ENCODE measurements at places on chromosomes 7 and 10.

- no peak for DNase-seq
These were observed 15.1 kb downstream of the STEAP4 start for GRCh38 chr7:88291398-88292173.

DNA sequence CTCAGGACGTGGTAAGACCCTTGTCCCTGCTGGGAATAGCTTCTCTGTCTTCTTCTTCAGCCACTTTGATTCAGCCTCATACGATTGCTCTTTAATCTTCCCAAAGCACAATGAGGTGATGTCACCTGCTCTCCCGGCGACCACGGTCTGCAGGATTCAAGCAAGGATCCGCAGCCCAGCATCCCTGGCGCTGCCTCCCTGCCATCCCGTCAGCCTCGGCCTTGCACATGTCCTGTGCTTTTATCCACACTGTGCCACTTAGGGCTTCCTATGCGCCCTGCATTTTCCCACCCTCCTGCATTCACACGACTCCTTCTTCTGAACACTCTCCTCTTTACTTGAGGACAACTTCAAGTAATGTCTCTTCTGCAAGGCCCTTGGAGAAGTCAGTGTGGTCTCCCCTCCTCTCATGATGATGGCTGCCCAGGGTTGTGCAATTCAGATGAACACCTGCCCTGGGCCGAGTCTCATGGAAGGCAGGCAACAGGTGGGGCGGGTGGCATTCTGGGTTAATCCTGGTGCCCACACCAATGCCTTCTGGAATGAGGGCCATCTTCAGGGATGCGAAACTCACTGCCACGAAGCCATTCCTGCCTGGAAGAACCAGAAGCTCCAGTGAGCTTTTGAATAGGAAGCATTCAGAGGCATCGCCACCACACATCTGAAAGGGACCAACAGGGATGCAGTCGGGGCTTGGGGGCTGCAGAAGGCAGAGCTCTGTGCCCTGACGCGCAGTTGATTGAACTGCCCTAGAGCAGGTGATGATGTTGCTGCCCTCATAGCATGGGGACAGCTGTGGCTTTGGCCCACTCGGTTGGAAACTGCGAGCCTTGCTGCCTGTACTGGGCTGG is 287.5 kb downstream of the GLRX3 start:
- peak; percentile 50 for DNase-seq

DNA sequence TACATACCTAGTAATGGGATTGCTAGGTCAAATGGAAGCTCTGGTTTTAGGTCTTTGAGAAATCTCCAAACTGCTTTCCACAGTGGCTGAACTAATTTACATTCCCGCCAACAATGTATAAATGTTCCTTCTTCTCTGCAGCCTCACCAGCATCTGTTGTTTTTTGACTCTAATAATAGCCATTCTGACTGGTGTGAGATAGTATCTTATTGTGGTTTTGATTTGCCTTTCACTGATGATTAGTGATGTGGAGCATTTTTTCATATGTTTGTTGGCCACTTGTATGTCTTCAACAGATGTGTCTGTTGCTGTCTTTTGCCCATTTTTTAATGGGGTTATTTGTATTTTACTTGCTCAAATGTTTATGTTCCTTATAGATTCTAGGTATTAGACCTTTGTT is 675.5 kb downstream of the SUGCT start:
- no peak for DNase-seq

- no peak for DNase-seq
These were observed 67.8 kb upstream of the NXPH1 start for GRCh38 chr7:8365499-8366110.

- no peak for DNase-seq
These were observed 3.6 kb upstream of the EXOC6 start for GRCh38 chr10:92844746-92845145.

DNA sequence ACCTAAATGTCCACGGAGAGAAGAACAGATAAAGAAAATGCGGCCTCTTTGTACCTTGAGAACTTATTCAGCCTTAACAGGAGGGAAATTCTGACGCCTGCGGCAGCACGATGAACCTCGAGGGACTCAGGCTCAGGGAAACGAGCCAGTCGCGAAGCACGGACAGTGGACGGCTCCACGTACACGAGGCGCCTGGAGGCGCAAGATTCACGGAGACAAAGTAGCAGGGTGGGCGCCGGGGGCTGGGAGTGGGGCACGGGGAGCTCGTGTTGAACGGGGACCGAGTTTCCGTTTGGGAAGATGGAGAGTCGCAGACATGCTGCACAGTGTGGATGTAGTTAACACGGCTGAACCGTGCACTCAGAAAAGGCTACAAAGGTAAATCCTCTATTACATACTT is 13.2 kb upstream of the UTF1 start:
- DNase-seq: no peak

DNA sequence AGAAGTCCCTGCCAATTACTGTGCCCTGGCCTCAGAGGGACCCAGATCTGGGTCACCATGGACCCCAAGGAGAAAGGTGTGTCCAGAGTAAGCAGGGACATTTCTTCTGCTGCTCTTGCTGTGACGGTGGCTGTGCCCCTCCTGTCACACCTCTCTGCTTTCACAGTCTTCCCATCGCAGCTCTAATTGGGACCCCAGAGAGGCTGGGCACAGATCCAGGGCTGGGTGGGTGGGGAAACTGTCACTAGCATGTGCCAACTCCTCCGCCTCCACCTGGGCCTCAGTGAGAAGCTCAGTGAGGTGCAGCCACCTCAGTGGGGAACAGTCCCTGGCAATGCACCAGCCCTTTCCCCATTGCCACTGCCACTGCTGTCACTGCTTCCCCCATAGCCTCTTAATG is 37.3 kb upstream of the ADCYAP1R1 start:
- DNase-seq: no peak

- no peak for DNase-seq
These were observed 79.3 kb downstream of the PLXDC2 start for GRCh38 chr10:19895500-19895899.

DNA sequence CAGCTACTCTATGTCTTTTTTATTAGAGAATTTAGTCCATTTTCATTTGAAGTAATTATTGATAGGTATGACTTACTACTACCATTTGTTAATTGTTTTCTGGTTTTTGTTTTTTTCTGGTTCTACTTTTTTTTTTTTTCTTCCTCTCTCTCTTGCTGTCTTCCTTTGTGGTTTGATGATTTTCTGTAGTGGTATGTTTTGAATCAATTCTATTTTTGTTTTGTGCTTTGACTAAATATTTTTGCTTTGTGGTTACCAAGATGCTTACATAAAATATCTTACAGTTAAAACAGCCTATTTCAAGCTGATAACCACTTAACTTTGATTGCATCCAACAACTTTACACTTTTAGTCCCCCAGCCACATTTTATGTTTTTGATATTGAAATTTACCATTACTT is 3.3 kb upstream of the OR2F2 start:
- no peak for DNase-seq

DNA sequence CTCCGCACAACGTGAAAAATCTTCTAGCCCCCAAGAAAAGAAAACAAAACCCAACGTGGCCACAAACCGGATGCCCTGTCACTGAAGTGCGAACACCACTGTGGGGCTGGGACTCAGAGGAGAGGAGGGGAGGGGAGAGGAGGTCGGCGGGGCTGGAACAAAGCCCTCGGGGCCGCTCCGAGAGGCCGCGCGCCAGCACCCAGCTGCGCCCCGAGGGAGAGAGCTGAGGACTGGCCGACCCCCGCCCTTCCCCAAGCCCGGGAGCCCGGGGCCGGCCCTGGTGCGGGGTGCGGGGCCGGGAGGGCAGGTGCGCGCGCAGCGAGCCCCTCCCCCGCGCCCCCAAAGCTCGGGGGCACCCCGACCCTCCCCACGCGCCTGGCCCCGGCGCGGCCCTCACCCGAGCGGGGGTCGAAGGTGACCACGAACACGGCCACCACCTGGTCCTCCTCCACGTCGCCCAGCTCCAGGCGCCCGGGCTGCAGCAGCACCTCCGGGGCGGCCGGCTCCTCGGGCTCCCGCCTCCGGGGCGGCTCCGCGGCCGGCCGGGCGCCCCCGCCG is 398 bp downstream of the DENND11 start:
- DNase-seq: peak; percentile 73

GRCh38 chr7:51929818-51930217 is 613.2 kb upstream of the COBL start:
- no peak for DNase-seq

GRCh38 chr7:121003986-121004685 is 15.6 kb downstream of the CPED1 start:
- DNase-seq: no peak

DNA sequence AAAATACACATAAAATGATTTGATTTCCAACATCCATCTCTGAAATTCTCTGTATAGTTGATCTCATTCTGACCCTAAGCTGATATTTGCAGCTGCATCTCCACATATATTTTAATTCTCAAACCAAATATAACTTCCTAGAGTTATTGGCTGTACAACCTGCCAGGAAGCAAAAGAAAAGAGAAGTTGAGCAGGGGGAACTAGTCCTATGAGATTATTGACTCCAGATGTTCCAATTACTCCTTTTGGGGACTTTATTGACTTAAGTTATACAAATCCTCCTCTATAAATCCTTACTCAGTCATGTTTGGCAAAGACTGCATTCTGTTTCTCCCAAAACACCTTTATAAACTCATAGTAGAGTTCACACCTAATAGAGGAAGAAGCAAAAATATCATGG is 599.4 kb upstream of the ANKRD30A start:
- no peak for DNase-seq

- no peak for DNase-seq
These were observed 112.5 kb downstream of the WNT2 start for GRCh38 chr7:117210397-117210796.

DNA sequence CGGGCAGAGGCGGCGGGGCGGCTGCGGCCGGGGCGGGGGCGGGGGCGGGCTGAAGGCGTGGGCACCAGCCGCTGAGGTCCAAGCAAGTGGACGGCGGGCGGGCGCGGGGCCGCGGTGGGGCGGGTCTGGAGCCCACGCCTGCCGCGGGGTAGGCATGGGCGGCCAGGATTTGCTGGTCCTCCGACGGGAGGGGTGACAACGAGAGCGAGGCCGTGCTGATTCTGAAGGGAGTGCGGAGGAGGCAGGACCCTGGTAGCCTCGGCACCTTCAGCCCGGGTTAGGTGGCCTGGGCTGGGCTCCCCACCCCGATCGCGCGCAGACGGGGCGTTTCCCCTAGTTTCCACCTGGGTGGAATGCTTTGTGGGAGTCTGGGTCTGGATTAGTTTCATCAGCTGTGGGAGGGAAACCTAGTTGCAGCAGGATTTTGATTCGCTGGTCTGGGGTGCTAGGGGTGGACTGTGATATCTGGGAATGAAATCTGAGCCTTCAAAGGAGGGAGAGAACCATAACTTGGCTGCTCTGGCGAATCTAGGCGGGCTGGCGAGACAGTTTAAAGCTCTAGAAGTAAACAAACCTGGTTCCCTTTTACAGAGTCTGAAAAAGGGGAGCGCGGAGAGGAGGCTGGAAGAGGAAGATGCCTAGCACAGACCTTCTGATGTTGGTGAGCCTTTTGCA is 609 bp downstream of the SGPL1 start:
- DNase-seq: peak; percentile 83

- DNase-seq: no peak
These were observed 66.3 kb upstream of the FRMD4A start for GRCh38 chr10:14397066-14397465.

GRCh38 chr7:18457832-18458231 is 37.7 kb upstream of the HDAC9 start:
- no peak for DNase-seq

DNA sequence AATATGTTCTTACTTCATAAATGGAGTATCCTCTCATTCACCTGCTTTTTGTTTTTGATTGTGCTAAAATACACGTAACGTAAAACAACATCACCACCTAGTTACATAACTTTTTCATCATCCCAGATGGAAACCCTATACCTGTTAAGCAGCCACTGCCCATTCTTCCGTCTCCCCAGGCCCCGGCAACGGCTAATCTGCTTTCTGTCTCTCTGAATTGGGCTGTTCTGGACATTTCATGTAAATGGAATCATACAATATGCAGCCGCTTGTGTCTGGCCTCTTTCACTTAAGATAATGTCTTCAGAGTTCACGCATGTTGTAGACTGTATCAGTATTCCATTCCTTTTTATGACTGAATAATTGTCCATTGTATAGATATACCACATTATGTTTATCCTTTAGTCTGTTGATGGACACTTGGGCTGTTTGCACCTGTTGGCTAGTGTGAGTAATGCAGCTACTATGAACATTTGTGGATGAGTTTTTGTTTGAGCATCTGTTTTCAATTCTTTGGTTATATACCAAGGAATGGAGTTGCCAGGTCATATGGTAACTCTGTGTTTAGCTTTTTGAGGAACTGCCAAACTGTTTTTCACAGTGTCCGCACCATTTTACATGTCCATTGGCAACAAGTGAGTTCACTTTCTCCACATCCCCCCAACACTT is 14.1 kb upstream of the SUN1 start:
- no peak for DNase-seq

GRCh38 chr10:105188737-105189462 is 547.8 kb downstream of the SORCS3 start:
- no peak for DNase-seq

DNA sequence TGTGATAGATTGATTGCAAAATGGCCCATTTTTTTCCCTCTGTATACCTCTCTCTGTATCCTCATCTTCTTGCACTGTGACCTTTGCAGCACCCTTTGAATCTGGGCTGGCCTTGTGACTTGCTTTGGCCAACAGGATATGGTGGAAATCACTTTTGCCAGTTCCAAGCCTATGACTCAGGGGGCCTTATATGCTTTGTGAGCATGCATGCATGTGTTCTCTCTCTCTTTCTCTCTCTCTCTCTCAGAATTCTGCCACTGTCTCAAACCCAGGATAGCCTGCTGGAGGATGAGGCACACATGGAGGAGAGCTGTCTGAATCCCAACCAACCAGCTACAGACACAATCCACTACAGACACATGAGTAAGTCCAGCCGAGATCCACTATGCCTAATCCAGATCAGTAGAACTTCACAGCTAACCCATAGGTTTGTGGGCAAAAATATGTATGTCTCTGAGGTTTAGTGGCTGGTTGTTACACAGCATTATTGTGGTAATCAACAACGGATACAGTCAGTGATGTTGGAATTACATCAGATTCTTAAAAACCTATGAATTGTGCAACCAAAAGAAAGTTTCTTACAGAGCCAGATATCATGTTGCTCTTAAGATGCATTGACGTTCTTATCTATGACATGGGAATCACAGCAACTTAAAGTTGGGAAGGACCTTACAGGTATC is 41.8 kb upstream of the ABCB4 start:
- DNase-seq: no peak

- no peak for DNase-seq
These were observed 141.5 kb upstream of the CAV2 start for GRCh38 chr7:116357781-116358670.

- DNase-seq: no peak
These were observed 1062.0 kb downstream of the XPNPEP1 start for GRCh38 chr10:108861181-108861754.

- no peak for DNase-seq
These were observed 16.4 kb upstream of the ZNF32 start for GRCh38 chr10:43665054-43665453.

- DNase-seq: no peak
These were observed 4.6 kb downstream of the LFNG start for GRCh38 chr7:2523941-2524807.

All from type B pancreatic cell (in vitro differentiated cells).